Small intestine (tissue), 16 donors: ENCODE measurements at places on chromosomes 6 and 20. TPM values are rescaled to one million over a fixed set of nuclear protein-coding genes. Genes with fewer than 3 reads are reported as not detected.

GRCh38 chr6:25498505-25498904 lies 153.5 kb upstream of the SCGN start:
- DNase-seq = no peak

DNA sequence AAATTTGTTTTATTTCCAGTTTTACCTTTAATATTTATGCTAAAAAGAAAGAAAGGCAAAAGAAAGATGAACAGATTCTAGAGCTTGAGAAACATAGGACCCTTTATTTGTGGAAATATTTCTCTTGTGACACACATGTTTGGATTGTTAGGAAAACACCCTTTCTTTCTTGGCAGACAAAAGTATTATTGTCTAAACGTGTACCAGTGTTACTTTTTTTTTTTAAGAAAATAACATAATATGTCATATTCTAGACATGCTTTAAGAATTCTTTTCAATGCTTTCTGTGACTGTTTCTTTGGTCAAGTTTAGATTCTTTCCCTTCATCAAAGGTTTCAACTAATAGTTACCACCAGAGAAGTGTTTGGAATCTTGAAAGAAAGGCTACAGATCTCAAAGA lies 183.4 kb upstream of the CNR1 start:
- DNase-seq = no peak

GRCh38 chr6:154434662-154435061 lies 75.8 kb downstream of the CNKSR3 start:
- DNase-seq = no peak

DNA sequence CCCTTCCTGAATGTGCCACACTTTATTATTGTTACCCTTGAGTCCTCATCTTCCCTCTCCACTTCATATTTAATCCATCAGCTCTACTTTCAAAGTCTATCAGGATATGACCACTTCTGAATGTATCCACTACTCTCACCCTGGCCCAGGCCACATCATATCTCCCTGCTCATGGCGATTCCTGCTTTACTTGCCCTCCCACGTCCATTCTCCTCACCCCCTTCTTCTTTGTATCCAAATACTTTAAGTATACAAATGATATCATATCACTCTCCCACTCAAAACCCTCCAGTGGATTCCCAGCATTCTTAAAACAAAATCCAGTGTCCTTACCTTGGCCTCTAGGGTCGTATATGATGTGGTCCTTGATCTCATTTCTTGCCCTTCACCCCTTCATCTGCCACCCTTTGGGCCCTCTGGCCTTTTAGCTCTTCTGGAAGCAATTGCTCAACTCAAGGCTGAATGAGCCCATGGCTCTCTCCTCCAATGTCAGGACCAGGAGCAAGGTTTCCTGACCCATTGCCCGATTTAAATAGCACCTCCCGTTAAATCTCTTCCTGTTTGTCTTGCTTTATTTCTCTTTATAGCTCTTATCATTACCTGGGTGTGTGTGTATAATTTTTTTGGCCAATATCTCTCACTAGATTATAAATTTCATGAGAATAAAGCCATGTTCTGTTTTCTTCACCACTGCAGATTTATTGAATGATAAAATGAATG lies 205.9 kb upstream of the ECI2 start:
- no peak for DNase-seq

DNA sequence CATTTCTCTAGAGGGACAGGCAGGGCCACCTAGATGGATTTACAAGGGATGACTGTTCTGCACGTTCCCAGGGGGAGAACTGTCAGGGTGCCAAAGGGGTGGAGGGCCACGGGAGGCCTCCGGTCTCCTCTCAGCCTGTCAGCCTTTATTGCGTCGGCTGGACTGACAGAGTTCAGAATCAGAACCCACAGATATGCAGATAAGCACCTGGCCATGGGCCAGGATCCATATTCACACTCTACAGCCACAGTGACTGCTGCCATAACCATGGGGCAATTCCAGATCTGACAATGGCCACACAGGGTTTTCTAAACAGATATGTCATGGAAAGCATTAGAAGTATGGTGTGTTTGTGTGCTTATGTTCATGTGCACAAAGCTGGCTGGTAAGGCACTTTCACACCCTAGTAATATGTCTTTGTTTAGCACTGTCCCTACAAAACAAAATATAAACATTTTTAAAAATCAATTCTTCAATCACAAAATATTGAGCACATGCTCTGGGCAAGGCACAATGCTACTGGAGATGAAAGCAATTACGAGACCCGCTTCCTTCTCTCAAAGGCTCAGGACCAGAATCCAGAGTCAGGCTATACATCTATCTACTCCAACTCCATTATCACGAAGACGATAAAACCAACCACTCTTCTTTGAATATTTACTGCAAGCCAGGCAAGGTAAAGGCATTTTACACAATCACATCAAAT lies 29.1 kb downstream of the TRAM2 start:
- peak; percentile 70 for DNase-seq

Gene PHF3
- polyA plus RNA-seq = 11.4 TPM
